ENCODE measurements at places on chromosomes 7 and 10. TPM values are rescaled to one million over a fixed set of nuclear protein-coding genes. Genes with fewer than 3 reads are reported as not detected.
A peak's percentile ranks its signal among the peaks of the same experiment; 100 is the strongest.

Gene OPN1SW
- not detected for total RNA-seq

Gene GPR37
- not detected for total RNA-seq

- H3K4me1 ChIP-seq: peaks cover 42% of the 10 kb centered on the region
- H3K4me3 ChIP-seq: peak overlapping the region; percentile 38
- H3K36me3 ChIP-seq: no peaks in the 10 kb centered on the region
Measured at GRCh38 chr7:73850781-73851207, 8.5 kb upstream of the METTL27 start.

DNA sequence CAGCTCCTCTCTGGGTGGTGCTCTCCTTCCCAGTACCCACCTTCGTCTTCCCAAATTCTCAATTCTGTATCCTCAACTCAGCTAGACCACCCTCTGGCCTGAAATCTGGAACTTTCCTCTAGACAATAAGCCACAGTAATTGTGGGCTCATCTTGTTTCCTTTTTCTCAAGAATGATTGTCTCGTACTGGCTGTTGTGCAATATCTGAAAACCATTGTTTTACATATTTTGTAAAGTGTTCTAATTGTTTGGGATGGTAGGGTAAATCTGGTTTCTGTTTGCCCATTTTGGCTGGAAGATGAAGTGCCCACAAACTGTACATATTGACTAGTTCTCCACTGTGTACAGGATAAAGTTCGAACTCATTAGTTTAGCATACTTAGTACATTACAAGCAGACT is 11.3 kb upstream of the NOBOX start:
- no peaks in the 10 kb centered on the region for H3K27me3 ChIP-seq
- no peaks in the 10 kb centered on the region for H3K36me3 ChIP-seq
- H3K4me3 ChIP-seq: no peak overlapping the region
- no peaks in the 10 kb centered on the region for H3K4me1 ChIP-seq
- H3K27ac ChIP-seq: no peak overlapping the region

DNA sequence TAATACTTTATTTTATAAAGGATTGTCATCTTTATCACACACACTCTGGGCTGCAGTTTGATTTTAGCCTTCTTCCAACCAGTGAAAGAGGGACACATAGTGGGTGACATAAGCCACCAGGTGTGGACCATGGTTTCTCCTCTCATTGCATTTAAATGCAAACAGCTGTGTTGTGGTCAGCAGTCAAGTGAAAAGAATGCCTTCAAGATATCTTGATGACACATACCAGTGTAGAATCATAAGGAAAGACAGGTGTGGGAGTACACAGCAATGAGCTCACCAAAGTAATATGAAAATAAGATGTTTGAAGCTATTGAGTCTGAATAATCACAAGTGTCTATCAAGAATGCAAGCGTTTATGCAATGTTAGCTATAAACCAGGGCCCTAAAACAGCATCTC is 580.0 kb downstream of the XPNPEP1 start:
- no peak overlapping the region for H3K27ac ChIP-seq
- no peaks in the 10 kb centered on the region for H3K36me3 ChIP-seq
- H3K4me3 ChIP-seq: no peak overlapping the region
- 0 out of 2 replicates have a peak, but pooled peaks cover 3% of the 10 kb centered on the region for H3K27me3 ChIP-seq
- peak; percentile 63 for DNase-seq
- peaks cover 12% of the 10 kb centered on the region for H3K4me1 ChIP-seq

DNA sequence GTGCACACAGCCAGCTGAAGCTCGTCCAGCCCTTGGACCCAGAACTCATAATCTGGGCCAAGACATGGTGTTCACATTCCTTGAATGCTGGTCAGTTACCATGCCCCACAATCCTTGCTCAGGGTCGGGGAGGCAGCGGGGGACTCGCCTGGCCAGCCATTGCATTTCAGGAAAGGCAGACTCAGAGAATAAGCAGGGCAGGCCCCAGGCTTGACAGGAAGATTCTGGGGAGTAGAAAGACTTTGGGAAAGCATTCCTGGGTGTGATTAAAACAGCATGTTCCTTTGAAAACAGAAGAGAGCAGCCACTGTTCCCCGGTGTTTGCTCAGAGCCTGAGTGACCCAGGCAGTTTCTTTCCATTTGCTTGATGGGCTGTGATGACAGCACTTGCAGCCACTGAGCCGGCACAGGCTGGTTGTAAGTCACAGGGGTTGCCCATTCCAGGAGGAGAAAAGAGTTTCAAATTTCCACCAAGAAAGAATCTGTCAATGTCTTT is 473.7 kb downstream of the TYW1 start:
- H3K27me3 ChIP-seq: no peaks in the 10 kb centered on the region
- H3K4me1 ChIP-seq: no peaks in the 10 kb centered on the region
- no peaks in the 10 kb centered on the region for H3K36me3 ChIP-seq
- DNase-seq: no peak
- H3K4me3 ChIP-seq: no peak overlapping the region

All from GM23248 (cell line).